Hematopoietic multipotent progenitor cell (in vitro differentiated cells): ENCODE measurements at places on chromosomes 6 and 20.

DNA sequence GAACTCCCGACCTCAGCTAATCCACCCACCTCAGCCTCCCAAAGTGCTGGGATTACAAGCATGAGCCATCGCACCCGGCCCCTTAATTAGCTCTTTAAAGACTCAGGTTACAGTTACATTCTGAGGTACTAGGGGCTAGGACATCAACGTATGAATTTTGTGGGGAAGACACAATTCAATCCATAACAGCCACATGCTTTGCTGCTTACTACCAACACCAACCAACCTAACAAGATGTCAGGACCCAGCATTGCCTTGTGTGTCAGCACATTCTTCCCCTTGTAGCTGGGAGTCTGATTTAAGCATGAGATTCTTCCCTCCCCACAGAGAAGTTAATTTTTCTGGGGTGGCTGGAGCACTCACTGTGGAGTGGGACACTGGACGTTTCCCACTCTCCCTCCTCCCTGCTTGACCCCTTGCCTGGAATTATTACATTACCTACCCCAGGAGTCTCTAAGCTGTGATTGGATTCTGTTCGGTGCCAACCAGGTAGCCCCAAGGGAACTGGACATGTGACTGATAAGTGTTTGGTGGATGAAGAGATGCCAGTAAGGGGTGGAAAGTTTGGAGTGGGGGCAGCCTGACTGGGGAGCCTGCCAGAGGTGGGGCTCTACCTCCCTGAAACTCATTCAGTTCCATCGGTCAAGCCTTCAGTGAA lies 5.6 kb upstream of the PXMP4 start:
- DNase-seq: no peak

GRCh38 chr6:121216928-121217327 lies 117.4 kb downstream of the TBC1D32 start:
- no peak for DNase-seq

DNA sequence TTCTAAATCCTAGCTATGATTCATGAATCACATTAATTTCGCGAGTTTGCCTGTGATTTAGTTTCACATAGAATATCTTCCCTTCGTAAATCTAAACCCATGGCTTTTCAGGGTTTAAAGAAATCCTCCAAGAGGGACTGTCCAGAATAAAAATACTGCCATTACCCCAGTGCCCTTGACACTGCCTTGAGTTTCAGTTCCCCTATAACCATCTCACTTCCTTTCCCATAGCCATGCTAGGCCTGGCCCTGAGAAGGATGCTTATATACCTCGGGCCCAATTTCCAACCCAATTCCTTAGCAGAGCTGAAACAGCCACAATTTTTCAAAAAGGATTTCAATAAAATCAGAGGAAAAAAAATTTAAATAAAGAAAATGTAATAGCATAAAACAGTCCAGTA lies 697.3 kb downstream of the FRK start:
- no peak for DNase-seq

DNA sequence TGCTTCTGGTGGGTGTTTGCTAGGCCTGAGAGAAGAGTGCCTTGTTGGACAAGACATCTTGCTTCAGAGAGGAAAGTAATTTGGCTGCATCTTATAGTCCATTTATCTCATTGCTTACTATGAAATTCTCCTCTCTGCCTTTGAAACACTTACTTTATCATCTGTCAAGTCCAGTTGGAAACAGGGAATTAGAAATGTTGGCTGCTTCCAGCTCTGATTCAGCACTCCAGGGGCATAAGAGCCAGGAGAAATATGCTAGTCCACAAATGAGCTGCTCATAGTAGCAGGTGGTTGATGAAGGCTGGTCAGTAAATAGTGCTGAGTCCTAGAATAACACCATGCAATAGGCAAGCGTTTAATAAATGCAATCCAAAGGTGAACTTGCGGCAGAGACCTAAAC lies 227.1 kb downstream of the SLC35F1 start:
- DNase-seq: no peak

DNA sequence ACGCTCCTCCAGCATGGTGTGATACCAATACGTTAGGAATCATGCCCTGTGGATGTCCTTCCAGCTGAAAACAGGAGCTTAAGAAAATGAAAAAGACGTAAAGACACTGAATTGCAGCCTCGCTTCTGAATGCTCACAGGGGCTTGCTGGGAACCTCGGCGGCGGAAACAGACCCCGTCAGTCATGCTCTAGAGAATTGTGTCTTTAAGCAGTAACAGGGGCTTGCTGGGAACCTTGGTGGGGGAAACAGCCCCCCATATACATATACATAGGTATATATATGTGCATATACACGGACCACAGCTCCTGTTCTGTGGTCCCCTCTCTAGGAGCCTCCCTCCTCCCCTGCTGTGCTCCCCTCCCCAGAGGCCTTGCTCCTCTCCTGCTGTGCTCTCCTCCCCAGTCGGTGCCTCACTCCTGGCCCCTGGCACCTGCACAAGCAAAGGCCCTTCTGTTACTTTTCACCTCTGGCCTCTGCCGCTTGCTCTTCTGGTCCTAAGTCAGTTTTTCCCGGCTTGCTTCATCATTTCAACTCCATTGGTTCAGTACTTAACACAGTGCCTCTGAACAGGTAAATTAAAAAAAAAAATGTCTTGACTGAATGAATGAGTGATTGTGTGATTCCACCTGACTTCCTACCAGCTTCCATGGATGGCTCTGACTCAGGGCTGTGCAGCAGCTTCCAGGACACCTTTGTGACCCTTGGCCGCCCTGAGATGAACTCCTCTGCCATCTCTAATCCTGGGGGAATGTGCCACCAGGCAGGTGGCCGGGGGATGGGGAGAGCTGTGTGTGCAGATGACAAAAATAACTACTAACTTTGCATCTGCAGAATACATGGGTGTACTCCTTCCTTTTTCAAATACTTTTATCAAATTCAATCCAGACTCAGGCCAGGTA lies 246.1 kb downstream of the SMOC2 start:
- DNase-seq: no peak

DNA sequence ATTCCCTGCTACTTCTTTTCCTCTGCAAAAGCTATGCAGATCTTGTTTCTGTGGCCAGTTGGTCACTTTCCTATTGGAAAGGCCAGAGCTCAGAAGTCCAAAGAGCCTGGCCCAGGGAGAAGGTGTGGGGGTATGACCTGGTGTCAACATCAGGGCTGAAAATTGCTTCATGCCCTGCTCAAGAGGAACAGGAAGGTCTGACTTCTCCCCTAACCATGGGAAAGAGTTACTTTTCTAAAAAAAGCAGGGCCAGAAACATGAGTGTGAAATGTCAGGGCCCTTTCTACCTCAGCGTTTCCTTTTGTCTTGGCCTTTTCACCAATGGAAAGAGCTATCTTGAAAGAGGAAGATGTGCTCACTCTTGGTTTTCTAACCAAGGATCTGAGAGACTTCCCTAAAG lies 117.4 kb downstream of the MAFB start:
- DNase-seq: no peak

- DNase-seq: no peak
Observed at GRCh38 chr6:46528961-46529750, 37.9 kb upstream of the RCAN2 start.

GRCh38 chr6:28258877-28259777 lies at the start of gene NKAPL:
TSS of gene NKAPL (plus strand) at chr6:28259297. CDS start at chr6:28259372, 75 bp downstream.
- DNase-seq: peak; percentile 78

DNA sequence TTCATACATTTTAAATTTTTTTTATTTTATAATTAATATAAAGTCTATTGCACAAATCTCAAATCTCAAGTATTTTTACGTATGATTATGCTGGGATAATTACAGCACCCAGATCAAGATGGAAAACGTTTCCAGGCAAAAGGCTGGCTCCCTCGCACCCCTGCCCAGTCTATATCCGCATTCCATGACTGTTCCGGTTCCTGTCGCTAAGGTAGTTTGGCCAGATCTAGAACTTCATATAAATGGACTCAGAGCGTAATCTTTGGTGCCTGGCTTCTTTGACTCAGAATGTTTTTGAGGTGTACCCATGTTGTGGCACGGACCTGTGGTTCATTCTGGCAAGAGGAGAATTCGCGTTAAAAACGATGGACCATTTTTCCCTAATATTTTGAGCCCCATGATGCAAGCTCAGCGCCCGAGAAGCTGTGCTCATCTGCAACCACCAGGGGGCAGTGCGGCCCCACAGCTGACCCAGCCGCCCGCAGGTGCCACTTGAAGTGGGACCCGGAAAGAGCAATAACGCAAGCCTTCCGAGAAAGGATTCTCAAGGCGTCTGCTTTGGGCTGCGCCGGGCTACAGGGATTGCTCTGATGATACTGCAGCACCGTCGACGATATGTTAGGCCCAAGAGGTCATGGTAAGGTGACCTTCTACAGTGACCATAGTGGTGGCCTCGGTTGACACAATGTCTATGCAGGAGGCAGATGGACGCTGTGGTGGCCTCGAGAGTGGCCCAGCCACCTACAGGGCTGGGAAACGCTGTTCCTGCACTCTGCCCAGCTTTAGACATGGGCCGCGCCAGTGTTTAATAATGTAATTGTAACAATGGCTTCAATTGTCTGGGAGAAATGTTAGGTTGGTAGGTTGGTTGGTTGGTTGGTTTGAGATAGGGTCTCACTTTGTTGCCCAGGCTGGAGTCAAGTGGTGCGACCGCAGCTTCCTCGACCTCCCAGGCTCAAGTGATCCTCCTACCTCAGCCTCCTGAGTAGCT lies 160.1 kb downstream of the ZMYND8 start:
- peak; percentile 47 for DNase-seq

DNA sequence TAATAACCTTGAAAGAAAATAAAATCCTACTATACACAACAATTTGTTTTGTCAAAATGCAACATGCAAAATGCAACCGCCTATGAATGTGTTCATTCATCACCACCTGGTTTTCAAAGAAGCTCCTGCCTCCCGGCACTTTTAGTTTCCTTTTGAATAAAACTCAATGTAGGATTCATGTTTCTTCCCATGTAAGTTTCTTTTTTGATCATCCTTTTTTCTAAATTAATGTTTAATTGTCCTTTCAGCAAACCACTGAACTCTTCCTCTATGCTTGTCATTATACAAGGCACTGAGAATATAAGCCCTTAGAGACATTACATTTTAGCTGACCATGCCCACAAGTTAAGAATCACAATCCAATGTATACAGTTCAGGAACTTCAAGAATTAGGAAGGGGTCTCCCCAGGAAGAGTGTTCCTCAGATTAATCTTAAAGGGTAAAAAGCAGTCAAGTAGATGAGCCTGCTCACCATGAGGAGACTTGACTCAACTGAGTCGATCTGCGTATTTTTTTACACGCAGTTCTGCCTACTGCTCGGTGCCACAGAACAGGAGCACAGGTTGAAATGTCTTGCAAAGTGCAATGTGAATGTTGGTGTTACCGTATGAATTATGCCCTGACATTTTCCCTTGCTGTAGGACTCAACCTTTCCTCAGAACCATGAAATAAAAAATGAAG lies 7.2 kb upstream of the THEMIS start:
- no peak for DNase-seq

DNA sequence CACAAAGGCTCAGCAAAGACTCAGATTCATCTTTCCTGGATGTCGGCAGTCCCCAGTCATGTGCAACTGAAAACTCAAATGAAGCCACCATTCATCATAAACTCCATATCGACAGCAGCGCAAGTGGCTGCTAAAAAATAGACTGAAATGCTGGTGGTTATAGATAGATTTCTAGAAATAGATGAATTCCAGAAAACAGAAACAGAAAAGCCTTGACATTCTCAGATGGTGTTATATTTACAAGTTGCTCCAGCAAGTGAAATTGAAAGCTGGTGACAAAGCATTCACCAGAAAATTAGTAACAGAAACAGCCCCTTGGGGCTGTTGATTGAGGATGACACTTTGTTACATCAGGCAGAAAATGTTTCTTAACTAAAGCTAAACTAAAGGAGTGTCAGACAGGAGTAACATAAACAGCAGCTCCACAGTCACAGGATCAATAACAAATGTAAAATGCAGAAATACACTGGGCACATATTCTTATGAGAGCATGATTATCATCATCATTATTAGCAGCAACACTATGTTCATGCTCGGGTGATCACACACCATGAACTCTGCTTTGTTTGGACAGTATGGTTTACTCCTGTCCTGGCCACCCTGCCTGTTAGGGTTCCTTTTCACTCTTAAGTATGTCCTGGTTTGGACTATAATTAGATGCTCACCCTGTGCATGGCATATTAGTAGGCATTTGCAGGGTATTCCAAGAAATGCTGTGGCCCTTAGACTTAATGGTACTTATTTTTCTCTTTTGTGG lies 36.4 kb upstream of the SLC35F1 start:
- DNase-seq: no peak

- DNase-seq: no peak
Observed at GRCh38 chr6:146032387-146032786, 3.5 kb downstream of the GRM1 start.

- DNase-seq: no peak
Observed at GRCh38 chr6:139744891-139745290, 370.4 kb upstream of the CITED2 start.

DNA sequence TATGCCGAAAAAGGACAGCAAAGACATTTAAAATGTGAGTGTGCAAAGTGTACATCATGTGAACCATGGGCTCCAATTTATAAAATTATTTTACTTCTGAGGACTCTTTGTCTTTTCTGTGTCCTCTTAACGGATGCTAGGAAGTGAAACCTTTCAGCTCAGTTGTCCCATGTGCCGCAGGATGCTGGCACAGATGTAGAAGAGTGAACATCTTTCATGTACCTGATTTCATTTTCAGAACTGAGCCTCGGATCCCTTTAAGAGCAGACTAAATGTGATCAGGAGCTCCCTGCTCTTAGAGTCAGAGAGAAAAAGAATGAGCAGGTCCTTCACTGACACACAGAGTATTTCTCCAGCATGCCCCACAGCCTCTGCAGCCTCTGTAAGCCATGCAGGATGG lies 27.6 kb upstream of the FUCA2 start:
- DNase-seq: no peak

- DNase-seq: no peak
Observed at GRCh38 chr6:116836606-116837342, 7.9 kb upstream of the GPRC6A start.
